ENCODE measurements at places on chromosomes 3 and 15.

DNA sequence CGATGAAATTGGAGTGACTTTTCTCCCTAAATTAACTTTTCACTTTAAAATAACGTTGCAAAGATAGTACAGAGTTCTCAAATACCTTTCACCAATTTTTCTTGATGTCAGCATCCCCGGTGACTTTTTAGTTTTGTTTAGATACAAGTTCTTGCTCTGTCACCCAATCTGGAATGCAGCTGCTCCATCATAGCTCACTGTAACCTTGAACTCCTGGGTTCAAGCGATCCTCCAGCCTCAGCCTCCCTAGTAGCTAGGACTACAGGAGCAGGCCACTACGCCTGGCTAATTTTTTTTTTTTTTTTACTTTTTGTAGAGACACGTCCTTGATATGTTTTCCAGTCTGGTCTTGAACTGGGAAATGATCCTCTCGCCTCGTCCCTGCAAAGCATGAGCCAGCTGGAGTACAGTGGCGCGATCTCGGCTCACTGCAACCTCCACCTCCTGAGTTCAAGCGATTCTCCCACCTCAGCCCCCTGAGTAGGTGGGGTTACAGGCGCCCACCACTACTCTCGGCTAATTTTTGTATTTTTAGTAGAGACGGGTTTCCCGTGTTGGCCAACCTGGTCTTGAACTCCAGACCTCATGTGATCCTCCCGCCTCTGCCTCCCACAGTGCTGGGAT is 747 bp downstream of the NSUN3 start:
- no peak for DNase-seq

DNA sequence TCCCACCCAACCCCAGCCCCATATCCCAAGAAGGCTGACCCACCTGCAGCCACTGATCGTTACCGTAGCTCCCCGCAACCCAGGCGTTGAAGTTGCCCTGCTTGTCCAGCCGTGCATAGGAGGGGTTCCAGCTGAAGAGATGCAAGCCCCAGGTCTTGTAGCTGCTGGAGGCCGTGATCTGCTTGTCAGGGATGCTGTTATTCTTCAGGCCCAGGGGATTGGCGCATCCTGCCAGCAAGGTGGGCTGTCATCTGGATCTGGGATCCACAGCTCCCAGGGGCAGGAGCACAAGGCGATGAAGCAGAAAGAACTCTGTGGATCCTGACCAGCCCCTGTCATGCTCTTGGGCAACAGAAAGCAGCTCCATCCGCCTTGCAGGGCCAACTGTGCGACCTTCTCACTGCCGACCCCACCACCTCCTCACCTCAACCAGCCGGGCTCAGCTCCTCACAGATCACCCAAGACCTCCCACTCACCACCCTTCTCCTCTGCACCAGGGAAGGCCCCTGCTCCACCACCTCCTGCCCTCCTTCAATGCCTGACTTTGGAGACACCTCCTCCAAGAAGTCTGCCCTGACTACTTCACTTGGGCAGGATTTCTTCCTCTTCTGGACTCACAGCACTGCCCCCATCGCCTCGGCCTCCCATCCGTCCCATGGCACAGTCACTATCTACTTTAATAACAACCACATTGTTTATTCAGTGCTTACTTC is 6.3 kb upstream of the HAPLN3 start:
- no peak for DNase-seq

GRCh38 chr15:70788114-70789049 is 25.0 kb upstream of the UACA start:
- no peak for DNase-seq

- DNase-seq = no peak
Observed at GRCh38 chr3:139689708-139690228, 12.0 kb upstream of the NMNAT3 start.

DNA sequence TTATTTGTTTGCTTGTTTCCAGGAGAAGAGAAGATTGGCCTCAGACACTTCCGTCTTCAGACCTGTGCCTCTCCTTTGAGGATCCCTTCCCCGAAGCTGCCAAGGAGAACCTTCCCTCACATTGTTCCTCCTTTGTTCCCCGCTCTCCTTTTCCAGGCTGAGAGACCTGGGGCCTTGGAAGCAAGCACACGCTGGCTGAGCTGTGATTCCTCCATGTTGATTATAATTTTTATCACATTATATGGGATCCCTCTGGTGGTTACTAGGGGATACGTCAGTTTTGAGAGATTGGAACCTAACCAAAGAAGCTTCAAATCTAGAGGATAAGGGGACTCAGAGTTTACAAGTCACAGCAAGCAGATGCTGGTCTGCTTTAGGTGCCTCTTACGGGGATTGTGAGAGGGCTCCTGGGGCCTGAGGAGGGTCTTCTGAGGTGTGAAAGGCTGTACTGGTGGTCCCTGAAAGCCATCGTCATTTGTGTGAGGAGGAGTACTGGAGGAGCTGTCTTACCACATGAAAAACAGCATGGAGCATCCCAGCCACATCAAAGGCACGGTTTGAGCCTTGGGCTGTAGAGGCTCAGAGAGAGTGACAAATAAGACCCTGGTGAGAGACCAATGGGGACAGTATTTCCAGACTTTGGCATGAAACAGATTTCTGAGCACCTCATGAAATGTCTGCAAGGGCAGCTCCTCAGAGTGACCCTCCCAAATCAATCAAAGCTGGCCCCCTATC is 760.1 kb upstream of the CFAP20DC start:
- peak; percentile 54 for DNase-seq

GRCh38 chr15:77287385-77287784 is 132.5 kb downstream of the PEAK1 start:
- no peak for DNase-seq

- no peak for DNase-seq
Observed at GRCh38 chr15:46934851-46935250, 782.5 kb upstream of the SEMA6D start.

DNA sequence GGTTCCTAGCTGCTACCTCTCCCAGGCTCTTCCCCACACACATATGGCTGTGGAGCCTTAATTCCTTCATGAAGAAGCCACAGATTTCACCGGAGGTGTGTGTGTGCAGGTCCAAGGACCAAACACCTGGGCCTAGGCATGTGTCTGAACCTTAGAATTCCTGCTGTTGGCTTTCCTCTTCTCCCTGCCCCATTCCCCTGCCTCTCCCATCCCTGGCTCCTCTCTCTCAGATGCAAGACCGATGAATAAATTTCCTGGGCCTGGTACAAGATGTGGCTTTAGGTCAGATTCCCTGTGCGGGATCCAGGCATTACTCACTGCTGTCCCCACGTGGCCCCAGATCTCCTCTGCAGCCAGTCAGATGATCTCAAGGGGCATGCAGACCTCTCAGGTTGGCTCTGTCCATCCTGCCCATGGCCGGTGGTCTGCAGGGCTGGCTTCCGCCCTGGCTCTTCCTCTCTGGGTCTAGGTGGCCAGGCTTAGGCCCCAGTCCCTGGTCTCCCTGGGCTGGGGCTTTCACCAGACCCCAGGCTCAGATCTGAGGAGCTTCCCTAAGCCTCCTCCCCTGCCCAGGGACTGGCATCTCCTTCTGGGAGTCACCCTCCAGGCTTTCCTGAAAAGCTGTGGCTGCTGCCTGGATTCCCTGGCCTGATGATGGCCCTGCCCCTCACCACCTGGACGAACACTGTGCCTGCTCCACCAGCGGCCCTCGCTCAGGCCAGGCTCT is 20.5 kb downstream of the CCR9 start:
- DNase-seq = no peak

GRCh38 chr3:37779289-37780152 is 82.2 kb upstream of the CTDSPL start:
- DNase-seq = no peak

DNA sequence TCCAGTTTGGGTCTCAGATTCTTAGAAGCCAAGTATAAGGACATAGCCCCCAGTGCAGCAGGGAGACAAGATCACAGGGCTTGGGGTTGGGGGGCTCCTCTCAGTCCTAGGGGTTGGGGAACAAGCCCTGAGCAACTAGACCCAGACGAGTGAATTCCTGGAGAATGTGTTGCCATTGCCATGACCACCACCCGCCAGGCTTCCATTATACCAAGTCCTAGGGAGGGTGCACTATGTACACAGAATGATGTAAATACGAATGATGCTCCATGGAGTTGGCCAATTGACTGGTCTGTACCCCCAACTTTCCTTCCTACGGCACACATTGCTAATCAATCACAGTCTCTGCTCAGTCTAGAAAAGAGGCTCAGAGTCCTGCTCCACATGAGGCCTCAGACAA is 8.8 kb downstream of the IQCF1 start:
- no peak for DNase-seq

DNA sequence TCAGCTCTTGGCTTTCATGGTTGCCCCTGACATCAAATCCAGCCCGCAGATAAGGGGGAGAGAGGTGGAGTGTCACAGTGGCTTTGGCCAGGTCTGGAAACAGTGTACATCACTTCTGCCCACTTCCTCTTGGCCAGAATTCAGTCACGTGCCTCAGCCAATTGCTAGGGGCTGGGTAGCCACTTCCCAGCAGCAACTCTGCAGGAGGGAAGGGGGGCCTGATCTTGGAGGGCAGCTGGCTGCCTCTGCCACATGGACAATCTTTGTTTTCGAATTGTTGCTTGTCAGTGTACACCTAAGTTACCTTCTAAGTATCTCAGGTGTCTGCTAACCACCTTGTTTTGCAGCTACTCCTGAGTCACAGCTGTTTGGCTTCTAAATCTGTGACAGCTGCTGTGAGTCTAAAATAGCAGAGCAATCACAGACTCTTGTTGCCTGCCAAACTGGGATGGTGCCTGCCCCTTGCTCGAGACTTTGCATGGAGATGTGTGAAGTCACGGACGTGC is 41.0 kb upstream of the LIMD1 start:
- no peak for DNase-seq

DNA sequence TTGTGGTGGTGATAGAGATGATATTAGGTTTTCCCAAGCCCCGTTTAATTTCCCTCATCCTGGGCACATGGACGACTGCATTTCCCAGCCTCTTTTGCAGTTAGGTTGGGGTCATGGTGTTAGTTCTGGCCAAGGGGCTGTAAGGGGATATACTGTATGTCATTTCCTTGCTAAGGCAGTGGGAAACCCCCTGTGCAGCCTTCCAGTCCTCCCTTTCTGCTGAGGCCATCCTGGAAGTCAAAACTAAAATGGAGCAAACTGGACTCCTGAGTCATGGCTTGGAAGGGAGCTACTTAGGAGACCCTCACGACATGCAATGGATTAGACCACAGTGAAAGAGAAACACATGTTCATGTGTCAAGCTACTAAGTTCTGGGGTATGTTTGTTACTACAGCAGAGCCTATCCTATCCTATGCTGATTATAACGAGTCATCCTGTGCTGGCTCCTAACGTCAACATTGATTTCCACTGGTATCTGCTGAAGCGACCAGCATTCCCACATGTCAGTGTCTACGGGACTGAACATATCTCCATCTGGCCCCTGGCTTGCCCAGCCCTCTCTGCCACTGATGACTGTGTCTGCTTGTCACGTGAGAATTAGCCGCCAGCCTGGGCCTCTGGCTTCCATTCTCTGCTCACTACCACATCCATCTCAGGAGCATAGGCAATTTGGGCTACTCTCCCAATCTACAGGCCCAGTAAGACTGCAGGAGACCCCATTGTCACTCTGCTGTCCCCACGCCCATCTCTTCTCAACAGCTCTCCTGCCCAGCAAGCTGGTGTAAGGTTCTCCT is 85.6 kb upstream of the MEF2A start:
- no peak for DNase-seq

DNA sequence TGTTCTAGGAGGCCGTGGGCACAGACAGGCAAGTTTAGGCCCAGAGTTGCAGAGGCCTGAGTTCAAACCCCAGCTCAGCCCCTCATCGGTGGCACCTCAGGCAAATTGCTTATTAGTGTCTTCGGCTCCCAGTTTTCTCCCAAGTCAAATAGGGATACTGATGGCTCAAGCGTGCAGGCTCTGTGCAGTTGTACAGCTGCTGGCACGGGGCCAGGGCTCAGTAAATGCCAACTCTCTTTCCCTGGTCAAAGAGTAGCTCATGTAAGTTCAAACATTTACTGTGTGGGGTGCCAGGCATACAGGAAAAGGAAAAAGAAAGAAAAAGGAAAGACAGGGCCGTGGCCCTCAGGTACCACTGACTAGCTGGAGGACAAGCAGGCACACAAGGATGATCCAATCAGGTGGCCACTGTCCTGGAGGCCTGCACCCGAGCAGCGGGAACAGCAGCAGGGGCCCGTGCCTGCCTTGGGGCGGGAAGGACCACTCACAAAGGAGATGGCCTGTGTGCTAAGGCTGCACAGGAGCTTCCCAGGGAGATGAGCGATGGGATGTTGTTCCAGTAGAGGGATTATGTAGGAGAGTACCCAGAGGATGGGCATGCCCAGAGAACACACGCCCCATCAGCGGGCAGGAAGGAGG is 70.8 kb downstream of the TBC1D2B start:
- DNase-seq = peak; percentile 33

GRCh38 chr15:67957435-67958132 is 96.5 kb upstream of the PIAS1 start:
- no peak for DNase-seq

- no peak for DNase-seq
Observed at GRCh38 chr3:54969652-54970051, 41.8 kb upstream of the LRTM1 start.

DNA sequence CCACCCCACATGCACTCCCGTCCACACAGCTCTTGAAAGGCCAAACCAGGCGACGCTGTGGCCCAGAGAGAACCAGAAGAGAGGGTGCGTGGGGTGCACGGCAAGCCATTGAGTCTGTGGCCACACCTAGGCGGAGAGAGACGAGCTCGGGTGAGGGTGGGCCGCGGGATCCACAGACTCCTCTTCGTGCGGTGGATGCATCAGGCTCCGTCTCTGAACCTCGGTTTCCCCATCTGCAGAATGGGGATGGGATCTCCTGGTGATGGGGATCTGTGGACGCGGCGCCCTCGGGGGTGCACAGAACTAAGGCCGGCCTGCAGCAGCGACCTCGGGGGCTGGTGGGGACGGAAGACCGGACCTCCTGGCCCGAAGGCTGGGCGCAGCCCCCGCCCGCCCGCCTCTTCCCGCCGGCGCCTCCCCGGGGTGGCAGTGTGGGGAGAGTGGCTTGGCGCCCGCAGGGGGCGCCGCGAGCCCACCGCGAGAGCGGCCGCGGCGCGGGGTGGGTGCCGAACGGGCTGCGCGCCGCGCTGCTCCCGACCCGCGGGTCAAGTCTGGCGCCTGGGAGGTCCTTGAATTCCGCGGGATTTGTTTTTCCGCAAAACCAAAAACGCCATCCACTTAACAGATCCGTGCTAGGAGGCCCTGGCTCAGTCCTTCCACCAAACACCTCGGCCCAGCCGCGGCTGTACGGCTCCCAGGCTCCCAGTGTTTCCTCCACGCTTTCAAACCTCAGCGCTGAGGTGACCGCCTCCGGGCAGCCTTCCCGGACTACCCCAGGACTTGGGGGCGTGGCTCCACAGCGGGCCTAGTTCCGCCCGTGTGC is 13.2 kb upstream of the ADPGK start:
- DNase-seq = no peak

GRCh38 chr15:59647085-59647484 is 10.2 kb downstream of the GTF2A2 start:
- no peak for DNase-seq

Data from hippocampal formation (tissue), 2 donors.